MCF 10A (cell line): ENCODE measurements at places on chromosomes 3 and 15.
A peak's percentile ranks its signal among the peaks of the same experiment; 100 is the strongest.

DNA sequence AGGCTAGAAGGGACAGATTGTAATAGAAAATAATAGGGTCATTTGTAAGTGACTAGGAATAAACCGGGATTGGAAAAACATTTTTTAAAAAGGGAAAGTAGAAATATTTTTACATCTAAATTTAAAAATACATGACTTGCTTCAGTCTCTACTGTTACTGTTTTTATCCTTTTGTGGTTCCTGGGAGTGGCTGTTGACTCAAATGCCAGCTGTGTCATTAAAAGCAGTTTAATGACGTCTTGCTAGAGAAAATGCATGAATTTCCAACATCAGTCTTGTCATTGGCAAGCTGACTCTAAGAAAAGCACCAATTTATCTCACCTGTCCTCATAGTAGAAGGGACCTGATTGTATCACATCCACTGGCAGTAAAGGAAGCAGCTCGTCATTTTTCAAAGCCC is 16.7 kb upstream of the LCMT2 start:
- DNase-seq: no peak

- DNase-seq: peak; percentile 8
Measured at GRCh38 chr15:85097725-85098124, 116.1 kb downstream of the PDE8A start.

DNA sequence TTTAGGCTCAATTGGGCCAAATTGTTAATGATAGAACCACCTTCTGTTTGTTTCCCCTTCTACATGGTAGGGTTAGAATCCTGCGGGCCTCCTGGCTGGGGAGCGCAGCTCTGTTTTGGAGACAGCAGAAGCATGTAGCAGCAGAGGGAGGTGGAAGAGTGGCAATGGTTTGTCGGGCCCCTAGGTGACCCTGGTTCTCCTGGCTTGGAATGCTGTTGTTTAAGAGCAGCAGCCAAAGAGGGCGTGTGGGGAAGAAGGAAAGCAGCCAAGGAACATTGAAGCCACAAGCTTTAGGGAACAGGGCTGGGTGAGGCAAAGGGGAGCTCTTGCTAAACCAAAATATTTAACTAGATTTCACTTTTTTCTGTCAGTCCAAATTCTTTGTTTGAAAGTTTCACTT is 213.7 kb upstream of the NR2E3 start:
- peak; percentile 34 for DNase-seq

- DNase-seq: no peak
Measured at GRCh38 chr15:77889009-77889806, 188.3 kb downstream of the TBC1D2B start.

GRCh38 chr3:128557531-128558280 is 64.7 kb upstream of the GATA2 start:
- DNase-seq: no peak

DNA sequence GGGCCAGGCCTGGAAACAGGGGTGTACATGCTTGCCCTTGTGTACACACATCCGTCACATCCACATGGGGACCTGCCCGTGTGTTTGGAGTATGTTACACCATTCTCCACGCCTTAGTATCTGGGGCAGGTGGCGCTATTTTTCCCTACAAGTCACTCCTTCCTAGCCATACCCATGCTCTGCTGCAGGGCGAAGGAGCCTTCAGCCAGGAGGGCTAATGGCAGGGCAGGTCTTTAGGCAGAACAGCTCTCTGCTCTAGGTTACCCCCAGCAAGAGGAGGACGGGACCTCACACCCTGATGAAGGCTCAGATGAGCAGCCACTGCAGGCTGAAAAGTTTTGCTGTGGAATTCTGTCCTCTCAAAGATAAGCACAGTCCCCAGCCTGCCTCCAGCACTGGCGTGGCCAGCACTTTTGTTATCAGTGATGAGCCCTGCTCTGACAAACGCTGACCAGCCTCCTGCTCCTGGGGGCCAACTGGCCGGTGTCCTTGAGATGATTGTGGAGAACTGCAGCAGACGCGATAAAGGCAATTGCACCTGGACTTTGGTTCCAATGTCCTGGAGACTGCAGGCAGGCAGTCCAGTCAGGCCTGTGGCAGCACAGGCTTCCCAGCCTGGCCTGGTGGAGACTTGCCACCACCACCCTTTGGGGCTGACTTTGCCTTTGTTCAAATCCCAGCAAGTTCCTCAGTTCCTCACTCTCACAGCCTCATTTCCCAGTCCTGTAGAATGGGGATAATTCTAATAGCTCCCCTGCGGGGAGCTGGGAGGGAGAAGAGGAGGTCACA is 19.8 kb upstream of the PIGZ start:
- DNase-seq: no peak

GRCh38 chr15:63970621-63971426 is 75.5 kb downstream of the DAPK2 start:
- no peak for DNase-seq
